Upper lobe of left lung (tissue), 6 donors: ENCODE measurements at places on chromosomes 3 and 15.

DNA sequence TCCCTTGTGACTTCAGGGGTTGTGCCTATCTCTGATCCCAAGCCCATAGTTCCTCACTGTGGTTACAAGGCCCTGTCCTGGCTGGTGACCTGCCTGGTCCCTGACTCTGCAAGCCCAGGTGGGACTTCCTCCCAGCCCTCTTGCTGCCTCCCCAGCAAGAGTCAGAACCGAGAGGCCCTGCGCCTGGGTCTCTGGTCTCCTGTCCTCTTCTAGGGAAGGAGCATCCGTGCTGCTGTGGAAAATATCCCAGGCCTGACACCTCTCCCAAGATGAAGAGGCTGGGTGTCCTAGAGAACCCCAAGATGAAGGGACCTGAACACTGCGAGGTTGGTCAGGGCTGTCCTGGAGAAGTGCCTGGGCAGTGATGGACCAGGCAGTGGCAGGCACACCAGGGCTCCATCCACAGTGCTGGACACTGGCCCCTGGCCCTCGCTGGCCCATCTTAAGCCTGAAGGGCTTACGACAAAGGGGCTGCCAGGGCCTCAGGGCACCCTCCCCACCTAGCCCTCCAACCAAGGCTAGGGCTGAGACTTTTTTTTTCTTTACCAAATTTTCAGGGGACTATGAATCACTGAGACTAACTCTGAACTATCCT lies 32.7 kb downstream of the PTH1R start:
- H3K36me3 ChIP-seq = no peaks in the 10 kb centered on the region
- DNase-seq = no peak
- H3K27ac ChIP-seq = no peak overlapping the region
- H3K27me3 ChIP-seq = no peaks in the 10 kb centered on the region

GRCh38 chr3:159128628-159129027 lies 326.8 kb downstream of the MFSD1 start:
- no peaks in the 10 kb centered on the region for H3K27me3 ChIP-seq
- H3K4me1 ChIP-seq = no peaks in the 10 kb centered on the region
- DNase-seq = no peak
- H3K27ac ChIP-seq = no peak overlapping the region

- peak; percentile 78 for DNase-seq
- H3K27me3 ChIP-seq = no peaks in the 10 kb centered on the region
- H3K27ac ChIP-seq = no peak overlapping the region
- peaks cover 18% of the 10 kb centered on the region for H3K4me1 ChIP-seq
- peak overlapping the region; percentile 67 for H3K4me3 ChIP-seq
Measured at GRCh38 chr15:57306944-57307411, 69.3 kb upstream of the CGNL1 start.

DNA sequence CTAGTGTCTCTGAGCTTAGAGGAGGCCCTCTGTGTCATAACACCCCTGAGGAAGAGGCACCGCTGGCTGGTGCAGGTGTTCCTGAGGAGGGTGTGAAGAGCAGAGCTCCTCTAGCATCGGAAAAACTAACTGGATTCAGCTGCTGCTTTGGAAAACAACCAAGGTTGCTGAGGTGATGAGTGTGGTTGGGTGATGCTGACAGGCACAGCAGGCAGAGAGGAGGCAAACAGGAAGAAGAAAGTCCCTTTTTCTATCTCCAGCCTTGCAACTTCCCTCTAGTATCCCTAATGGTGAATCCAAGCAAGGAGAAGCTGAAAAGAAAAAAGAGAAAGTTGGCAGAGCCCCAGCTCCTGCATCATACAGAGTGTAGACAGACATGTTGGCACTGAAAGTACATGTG lies 3.8 kb upstream of the OR4F15 start:
- no peak for DNase-seq
- no peaks in the 10 kb centered on the region for H3K4me1 ChIP-seq
- H3K27ac ChIP-seq = no peak overlapping the region
- H3K36me3 ChIP-seq = no peaks in the 10 kb centered on the region

DNA sequence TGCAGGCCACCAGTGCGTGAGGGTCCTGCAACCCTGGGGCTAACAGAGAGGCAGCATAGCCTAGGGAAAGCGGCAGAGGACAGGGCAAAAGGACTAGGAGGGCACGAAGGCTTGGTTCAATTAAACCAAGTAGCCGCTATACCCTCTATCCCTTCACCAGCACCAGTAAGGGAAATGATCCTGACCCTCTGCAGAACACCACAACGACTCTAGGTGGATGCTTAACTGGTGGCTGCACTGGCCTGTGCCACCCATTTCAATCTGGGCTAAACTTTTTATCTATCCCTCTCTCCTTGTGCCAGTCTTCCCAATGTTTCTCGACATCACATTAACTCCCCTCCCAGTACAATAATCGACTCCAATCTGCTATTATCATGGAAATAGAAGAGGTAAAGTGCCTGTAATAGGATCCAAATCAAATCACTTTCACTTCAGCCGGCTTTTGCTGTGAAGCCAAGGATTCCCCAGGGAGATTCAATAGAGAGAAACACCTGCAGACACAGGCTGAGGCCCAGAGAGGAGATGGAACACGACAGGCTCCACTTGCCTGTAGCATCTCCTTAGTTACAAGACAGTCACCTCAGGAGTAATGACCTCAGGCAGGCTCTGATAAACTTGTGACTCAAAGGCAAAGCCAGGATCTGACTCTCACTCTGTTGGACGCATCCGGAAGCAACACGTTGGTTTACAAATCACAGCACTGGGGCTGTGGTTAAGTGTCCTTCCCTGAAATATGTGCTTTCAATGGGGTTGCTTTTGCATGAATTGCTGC lies 791.6 kb upstream of the ARRDC4 start:
- no peaks in the 10 kb centered on the region for H3K27me3 ChIP-seq
- no peak overlapping the region for H3K4me3 ChIP-seq

DNA sequence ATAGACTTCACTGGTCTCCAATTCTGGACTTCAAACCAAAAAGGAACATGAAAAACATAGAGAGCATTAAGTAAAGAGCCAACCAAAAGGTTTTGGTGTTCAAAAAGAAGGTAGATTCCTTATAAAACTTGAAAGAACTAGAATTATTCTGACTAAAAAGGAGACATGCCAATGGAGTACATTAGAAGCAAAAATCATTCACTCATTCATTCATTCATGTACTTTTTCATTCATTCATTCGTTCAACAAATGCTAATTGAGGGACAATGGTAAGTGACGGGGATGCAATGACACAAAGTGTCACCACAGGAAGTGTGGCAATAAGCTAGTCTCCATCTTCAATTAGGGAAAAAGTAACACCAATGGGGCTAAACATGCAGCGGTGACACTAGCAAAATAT lies 181.0 kb upstream of the ATP11B start:
- H3K27ac ChIP-seq = no peak overlapping the region
- no peaks in the 10 kb centered on the region for H3K36me3 ChIP-seq
- no peak for DNase-seq
- H3K4me1 ChIP-seq = no peaks in the 10 kb centered on the region

DNA sequence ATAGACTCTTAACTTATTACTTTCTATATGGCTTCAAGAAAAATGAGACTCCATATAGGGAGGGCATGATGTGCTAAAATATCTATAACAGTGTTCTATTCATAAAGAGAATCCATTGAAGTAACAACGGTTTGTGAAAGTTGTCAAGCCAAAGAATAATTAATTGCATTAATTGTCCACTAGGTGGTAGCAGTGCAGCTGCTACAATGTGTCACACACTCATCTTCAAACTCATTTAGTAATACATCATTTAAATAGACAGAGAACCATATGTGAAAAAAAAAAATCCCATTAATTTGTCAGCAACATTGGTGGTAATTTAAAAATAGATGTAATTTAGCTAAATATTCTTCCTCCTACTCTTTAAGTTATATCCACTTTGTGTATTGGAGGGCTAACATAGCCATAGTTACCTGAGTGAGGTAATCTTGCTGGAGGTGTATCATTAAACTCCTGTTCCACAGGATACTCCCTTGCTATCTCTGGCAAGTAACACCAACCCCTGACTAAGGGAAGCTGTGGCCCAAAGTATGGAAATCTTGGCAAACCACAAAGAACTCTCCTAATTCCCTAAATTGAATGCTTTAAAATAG lies 3.7 kb upstream of the CPA3 start:
- no peaks in the 10 kb centered on the region for H3K27me3 ChIP-seq
- no peaks in the 10 kb centered on the region for H3K4me1 ChIP-seq
- H3K4me3 ChIP-seq = no peak overlapping the region
- H3K27ac ChIP-seq = no peak overlapping the region
- no peaks in the 10 kb centered on the region for H3K36me3 ChIP-seq
- no peak for DNase-seq

- H3K27me3 ChIP-seq = no peaks in the 10 kb centered on the region
- H3K4me1 ChIP-seq = no peaks in the 10 kb centered on the region
- no peak for DNase-seq
- H3K27ac ChIP-seq = no peak overlapping the region
- H3K36me3 ChIP-seq = no peaks in the 10 kb centered on the region
- no peak overlapping the region for H3K4me3 ChIP-seq
Measured at GRCh38 chr3:107285197-107285596, 92.0 kb upstream of the CCDC54 start.

DNA sequence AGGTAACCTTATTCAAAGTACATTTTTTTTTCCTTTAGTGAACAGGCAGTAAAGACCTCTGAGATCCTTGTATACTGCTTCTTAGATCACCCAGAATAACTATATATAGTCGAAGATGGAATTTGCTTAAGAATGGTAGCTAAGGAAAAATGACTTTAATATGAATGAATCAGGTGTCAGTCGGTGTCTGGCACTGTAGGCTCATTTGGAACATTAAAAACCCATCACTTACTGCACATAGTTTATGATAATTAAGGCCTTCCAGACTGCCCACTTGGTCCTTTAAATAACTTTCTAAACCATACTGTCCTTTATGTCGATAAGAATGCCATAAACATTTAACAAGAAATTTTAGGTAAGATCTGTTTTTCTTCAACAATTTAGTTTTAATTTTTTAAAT lies 981.8 kb downstream of the ROBO2 start:
- DNase-seq = no peak
- no peak overlapping the region for H3K4me3 ChIP-seq
- no peak overlapping the region for H3K27ac ChIP-seq
- no peaks in the 10 kb centered on the region for H3K4me1 ChIP-seq

DNA sequence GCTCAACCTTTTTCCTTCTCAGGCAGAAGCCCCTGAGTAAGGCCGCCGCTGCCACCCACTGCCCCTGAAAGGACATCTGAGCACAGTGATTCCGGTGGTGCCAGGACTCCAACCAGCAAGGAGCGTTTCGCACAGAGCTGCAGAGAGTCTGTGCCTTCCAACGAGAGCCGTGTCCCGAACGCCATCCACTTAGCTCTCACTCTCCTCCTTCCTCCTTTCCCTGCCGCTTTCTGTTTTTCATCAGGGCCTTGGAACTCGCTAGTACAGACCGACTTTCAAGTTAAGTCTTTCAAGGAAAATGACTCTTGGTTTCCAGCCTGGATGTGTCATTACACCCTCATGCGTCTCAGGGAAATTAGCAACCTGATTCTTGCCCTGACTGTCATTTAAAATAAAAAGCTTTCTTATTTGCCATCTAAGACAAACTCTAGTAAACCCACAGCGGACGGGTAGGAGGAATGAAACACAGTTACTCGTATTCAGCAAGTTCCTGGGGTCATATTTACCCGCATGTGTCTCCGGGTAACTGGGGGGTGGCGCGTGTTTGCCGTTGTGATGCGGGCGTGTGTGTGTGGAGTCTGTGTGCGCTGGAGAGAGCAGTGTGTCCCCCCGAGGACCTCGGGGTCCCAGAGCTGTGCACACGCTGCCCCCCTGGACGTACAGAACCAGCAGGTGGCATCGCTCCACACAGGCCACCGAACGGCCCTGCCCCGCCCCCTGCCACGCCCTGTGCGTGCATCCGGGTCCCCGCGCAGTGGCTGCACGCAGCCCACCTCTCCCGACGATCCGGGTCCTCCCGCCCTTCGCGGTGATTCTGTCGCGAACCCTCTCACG lies 30.4 kb upstream of the ALDH1A3 start:
- peak; percentile 93 for DNase-seq
- H3K27me3 ChIP-seq = no peaks in the 10 kb centered on the region
- H3K36me3 ChIP-seq = no peaks in the 10 kb centered on the region
- peaks cover 5% of the 10 kb centered on the region for H3K4me1 ChIP-seq

- H3K36me3 ChIP-seq = peaks cover under 1% of the 10 kb centered on the region
- H3K27ac ChIP-seq = no peak overlapping the region
- H3K4me1 ChIP-seq = peaks cover 27% of the 10 kb centered on the region
- H3K27me3 ChIP-seq = no peaks in the 10 kb centered on the region
- peak; percentile 53 for DNase-seq
Measured at GRCh38 chr3:32460031-32460749, 42.5 kb downstream of the CMTM6 start.

GRCh38 chr3:25910997-25911396 lies 121.1 kb downstream of the OXSM start:
- H3K4me1 ChIP-seq = no peaks in the 10 kb centered on the region
- DNase-seq = no peak
- H3K4me3 ChIP-seq = no peak overlapping the region
- H3K27ac ChIP-seq = no peak overlapping the region
- no peaks in the 10 kb centered on the region for H3K27me3 ChIP-seq

GRCh38 chr3:174859756-174860155 lies 622 bp downstream of the NAALADL2 start:
- H3K27me3 ChIP-seq = no peaks in the 10 kb centered on the region
- no peaks in the 10 kb centered on the region for H3K4me1 ChIP-seq
- no peak for DNase-seq
- no peak overlapping the region for H3K4me3 ChIP-seq
- no peaks in the 10 kb centered on the region for H3K36me3 ChIP-seq

GRCh38 chr3:69735893-69736292 lies 3.4 kb upstream of the MITF start:
- no peak for DNase-seq
- peaks cover 11% of the 10 kb centered on the region for H3K4me1 ChIP-seq
- H3K27me3 ChIP-seq = no peaks in the 10 kb centered on the region
- H3K27ac ChIP-seq = no peak overlapping the region
- H3K36me3 ChIP-seq = no peaks in the 10 kb centered on the region

DNA sequence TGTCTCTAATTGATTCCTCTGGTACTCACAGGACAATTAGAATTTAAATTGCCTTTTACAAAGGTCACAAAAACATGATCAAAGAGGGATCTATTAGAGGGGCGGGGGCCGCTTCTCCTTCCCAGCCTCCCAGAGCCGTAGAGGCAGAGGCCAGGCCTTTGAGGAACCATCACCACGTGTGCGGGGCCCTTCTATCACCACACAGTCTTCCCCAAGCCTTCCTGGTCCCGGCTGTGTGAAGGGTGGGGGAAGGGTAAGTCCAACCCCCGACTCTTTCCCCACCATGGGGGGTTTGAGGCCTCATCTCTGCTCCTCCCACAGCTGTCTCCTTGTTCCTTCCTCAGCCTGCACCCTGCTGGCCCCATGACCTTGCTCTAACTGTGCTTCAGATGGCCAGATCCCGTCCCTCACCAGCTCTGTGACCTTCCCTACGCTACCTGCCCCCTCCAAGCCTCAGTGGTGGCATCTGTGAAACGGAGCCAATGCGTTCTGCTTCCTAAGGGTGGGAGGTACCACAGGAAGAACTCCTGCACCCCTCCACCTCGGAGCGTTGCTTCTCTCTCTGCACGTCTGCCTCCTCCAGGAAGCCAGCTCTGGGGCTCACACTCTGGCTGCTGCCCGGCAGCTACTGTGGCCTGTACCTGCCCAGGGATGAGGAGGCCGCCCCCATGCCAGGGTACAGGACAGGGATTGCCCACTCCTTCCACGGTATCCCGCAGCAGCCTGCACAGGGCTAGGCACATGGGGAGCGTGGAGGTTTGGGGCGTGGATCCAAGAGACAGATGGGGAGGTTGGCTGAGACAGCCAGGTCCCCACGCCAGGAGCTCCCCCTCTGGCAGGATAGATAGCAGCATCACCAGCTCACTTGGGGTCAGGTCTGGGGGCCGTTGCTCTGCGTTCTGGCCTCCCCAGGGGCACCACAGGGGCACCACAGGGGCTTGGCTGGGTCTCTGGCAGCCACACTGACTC lies 83.8 kb downstream of the LINGO1 start:
- no peaks in the 10 kb centered on the region for H3K4me1 ChIP-seq
- no peak overlapping the region for H3K4me3 ChIP-seq
